Activated gamma-delta T cell treated with Interleukin-2 at 50 U/mL for 16 hours (primary cell): ENCODE measurements at places on chromosomes 1 and 21.

- DNase-seq, result no peak
These were observed 2.1 kb downstream of the BCAR3 start for GRCh38 chr1:93679546-93679945.

- no peak for DNase-seq
These were observed 1.3 kb downstream of the MTFR1L start for GRCh38 chr1:25821112-25821476.

GRCh38 chr1:205632669-205633169, 908 bp upstream of the ELK4 start:
- DNase-seq, result no peak

DNA sequence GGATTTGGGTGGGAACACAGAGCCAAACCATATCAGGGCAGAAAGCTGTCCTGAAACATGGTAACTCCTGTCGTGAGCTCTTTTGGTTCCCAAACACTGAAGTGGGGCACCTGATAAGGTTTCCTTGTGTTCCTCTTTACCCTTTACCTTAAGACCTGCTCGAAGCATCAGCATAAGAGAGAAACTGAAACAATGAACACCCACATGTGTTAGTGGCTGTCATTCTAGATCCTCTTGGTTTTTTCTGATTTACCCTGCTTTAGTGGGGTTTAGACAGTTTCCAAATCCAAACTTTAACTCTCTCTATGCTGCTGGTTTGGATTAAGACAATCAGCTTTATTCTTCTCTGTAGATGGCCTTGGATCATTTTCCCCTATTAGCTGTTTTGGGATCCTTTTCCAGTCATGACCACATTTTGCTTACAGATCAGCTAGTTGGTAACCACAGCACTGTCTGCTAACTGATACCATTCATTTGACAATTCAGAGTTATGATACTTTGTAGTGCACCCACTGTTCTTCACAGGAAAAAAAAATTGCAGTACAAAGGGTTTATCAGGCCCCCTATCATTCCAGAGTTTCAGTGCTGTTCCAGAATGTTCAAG, 975 bp upstream of the MNDA start:
- no peak for DNase-seq

GRCh38 chr1:208025031-208025430, 114.1 kb upstream of the CD34 start:
- no peak for DNase-seq

DNA sequence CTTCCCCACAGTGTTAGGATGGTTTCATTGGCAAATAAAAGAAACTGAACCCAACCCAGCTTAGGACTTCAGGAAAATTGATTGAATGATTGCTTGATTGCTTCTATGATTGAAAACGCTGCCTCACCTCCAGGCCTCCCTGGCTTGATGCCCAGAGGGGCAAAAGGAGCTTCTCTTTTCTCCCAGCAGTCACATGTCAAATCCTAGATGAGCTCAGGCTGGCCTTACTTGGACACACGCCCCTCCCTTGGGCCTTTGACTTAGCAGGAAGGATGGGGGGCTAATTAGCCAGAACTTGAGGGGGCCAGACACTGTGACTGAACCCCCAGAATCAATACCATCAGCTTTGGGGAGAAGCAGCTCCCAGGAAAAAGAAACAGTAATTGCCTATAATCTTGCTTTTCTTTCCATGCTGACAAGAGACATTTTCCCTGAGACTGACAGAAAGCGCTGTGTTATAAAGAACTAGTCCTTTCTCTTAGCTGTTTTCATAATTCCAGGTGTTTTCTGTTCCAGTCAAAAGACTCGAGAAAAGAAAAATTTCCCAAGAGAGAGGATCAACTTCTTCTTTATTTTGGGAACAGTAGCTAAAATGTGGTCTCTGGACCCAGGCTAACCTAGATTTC, 50.8 kb upstream of the ATP5PO start:
- DNase-seq, result no peak

- no peak for DNase-seq
These were observed 117.4 kb upstream of the ATP1A1 start for GRCh38 chr1:116255486-116256285.
